ENCODE measurements at places on chromosomes 2 and 18.

DNA sequence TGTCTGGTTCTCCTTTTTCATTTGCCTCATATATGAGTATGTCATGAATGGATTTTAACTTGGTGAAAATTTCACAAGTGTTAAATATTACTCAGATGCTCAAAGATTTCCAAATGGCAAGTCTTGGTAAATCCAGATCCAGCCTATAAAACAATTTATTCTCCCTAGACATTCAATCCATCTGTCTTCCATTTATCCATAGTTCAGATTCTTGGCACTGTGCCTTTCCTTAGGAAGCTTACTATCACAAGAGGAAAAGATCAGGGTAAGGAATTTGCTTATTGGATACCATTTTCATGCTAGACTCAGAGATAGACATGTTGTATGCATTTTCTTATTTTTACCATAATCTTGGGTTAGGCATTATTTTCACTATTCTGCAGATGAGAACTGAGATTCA lies 72.5 kb upstream of the LRRTM1 start:
- no peak for DNase-seq

DNA sequence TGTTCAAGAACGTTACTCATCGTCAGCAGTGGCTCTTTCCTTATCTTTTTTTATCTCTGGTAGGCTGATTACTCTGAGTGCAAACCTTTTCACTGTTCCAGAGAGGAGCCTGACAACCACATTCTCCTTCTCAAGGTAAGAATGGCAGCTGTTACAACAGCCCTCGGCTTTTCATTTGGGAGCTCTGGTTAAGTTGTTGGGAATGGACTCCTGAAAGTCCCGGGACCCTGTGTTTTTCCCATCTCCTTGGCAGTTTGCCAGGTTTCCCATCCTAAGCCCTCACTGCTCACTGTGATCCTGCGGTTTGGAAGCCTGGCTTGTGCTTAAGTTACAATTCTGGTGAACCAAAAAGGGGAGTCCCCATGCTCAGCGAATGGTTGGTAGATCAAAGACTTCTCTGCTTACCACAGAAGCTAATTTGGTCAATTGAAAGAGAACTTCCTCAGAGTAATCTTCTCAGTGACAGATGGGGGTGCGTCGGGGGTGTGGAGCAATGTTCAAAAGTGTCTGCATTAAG lies 122.3 kb downstream of the LYPD6B start:
- no peak for DNase-seq

DNA sequence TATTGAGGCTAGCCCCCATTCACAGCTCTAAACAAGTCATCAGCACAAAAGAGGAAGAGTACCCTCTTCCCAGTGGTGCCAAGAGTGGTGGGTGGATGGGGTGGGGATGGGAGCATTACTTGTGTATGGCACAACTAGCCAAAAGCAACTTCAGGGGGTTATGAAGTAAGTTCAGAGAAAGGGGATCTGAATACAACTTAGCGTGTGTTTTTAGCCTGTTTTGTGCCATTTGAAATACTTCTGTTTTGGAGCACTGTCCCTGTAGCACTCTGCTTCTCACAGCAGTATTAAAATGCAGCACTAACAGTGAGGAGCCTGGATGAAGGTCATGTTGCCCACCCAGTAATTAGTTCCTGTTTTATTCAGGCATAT lies 113.5 kb downstream of the CRIM1 start:
- no peak for DNase-seq

- no peak for DNase-seq
Measured at GRCh38 chr2:204491528-204491927, 53.7 kb upstream of the PARD3B start.

DNA sequence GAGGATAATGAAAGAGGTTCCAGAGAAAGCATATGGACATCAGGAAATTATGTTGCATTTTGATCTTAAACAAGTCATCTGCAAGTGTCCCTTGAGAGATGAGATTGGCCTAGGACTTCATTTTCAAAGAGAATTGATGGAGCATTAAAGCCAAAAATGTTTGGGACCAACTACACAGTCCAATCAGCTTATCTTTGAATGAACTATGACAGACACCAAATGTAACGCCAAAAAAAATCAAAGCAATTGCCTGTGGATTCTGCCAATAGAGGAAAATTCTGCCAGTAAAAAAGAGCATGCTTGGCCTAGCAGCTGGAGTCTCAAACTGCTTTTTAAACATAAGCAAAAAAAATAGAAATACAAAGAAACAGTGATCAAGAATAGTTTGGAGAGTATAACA lies 594.5 kb upstream of the CHAC2 start:
- no peak for DNase-seq

DNA sequence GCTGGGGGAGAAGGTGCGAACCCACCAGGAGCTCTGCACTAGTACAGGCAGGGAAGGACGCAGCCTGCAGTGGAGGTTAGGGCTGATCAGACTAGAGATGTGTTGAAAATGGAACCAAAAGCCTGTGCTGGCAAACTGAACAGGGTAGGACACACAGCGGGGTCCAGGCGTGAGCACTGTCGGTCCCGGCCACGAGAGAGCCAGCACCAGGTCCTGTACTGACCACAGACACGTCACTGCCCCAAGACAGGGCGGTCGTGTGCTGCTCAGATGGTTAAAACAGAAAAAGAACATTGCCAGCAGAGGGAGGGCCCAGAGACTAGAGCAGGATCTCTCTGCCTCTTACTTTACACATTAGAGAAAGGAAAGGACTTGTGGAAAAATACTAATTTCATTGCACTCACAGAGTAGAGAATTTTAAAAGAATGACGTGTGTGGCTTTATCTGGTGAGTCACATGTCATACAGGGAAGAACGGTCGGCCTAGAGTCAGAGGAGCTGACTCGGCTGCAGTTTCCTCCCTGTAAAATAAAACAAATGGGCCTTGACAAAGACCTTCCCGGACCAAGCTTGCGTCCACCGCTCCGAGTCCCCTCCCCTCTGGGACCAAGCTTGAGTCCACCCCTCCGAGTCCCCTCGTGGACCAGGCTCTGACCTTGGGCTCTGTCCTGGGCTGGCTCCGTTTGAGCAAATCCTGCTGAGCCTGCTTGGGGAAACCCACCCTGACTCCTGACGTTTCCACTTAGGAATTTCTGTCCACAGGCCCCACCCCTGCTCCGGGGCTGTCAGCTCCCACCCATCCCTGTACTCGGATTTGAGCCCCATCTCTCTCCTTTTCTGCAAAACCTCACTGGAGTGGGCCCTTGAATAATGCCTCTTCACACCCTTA lies 16.7 kb upstream of the ADI1 start:
- peak; percentile 88 for DNase-seq

DNA sequence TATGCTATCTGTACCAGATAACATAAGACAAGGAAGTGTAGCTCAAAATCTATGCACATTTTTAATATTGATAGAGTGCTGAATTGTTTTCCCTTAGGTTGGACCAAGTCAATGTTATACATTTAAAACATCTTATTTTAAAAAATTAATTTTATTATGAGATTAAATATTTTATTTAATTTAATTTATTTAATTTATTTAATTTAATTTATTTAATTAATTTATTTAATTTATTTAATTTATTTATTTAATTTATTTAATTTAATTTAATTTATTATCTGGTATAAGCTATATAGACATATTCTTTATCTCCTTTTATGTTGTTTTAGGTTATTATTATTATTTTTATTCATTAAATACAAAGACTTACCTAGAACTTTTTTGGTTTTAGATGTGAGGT lies 551.7 kb upstream of the LRRTM1 start:
- no peak for DNase-seq

DNA sequence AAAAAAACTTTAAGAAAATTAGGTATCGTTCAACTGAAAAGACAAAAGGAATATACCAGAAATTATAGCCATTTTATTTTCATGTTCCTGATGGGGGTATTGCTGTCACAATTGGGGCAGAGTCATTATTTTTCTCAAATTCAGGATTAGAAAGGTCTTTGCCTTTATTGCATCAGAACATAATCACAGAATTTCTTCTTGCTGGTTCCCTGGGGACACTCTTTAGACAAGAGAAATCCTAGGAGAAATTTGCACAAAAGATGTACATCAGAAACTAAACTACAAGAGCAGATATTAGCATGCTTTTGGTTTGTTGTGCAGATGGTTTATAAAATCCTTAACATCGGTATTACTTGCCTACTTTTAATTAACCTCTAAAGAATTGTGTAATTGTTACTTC lies 103.2 kb downstream of the NCOA1 start:
- DNase-seq: no peak

GRCh38 chr2:142188562-142188961 lies 57.7 kb upstream of the LRP1B start:
- DNase-seq: no peak

DNA sequence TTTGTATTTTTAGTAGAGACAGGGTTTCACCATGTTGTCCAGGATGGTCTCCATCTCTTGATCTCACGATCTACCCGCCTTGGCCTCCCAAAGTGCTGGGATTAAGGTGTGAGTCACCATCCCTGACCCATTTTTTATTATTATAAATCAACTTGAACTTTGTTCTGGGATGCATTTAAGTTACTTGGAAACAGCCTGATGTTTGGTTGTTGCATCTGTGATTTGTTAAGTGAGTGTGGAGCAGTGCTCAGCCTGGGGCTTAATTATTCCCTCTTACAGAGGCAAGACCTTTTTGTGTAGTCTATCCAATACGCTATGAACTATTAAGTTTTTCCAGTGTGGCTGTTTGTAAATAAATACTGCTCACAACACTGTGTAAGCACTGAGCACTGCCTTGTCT lies 32.6 kb downstream of the MTA3 start:
- no peak for DNase-seq

- DNase-seq: peak; percentile 79
Measured at GRCh38 chr2:182077448-182078142, 91.9 kb downstream of the PPP1R1C start.

GRCh38 chr2:79882548-79882947 lies 369.7 kb downstream of the CTNNA2 start:
- no peak for DNase-seq

DNA sequence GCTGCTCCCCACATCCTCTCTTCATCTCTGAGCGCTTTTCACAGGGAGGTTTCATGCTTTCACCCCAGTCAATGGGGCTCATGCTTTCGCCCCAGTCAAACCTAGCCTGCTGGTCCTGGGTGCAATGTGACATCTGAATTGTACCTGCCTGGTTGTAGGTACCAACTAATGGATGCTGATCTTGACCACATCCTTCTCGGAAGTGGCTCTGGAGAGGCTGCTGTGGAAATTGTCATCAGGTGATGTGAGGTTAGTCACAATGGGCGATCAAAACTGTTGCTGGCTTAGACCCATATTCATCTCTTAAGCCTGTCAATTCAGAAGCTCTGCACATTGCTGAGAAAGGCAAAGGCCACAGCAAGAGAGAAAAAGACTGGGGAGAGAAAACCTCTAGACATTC lies 32.7 kb upstream of the ALKAL2 start:
- no peak for DNase-seq

DNA sequence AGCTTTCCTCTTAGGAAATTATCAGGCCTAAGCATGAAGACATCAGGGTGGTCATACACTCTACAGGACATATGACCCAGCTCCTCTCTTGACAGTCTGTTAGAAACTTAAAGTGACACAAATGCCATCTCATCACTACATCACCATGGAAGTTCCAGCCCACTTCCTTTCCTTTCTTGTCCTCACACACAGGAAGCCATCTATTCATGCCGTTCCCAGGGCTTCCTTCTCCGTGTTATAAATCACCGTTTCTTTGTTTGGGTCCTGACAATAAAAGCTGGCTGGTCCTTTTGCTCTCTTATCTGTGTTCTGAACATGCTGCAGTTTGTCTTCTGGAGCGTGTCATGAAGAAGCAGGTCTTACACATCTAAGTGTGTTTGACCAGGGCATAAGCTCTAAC lies 692.1 kb upstream of the CELF4 start:
- DNase-seq: no peak

- DNase-seq: peak; percentile 75
Measured at GRCh38 chr2:204691911-204692510, 146.7 kb downstream of the PARD3B start.

- no peak for DNase-seq
Measured at GRCh38 chr2:43191947-43192516, 34.4 kb downstream of the ZFP36L2 start.

DNA sequence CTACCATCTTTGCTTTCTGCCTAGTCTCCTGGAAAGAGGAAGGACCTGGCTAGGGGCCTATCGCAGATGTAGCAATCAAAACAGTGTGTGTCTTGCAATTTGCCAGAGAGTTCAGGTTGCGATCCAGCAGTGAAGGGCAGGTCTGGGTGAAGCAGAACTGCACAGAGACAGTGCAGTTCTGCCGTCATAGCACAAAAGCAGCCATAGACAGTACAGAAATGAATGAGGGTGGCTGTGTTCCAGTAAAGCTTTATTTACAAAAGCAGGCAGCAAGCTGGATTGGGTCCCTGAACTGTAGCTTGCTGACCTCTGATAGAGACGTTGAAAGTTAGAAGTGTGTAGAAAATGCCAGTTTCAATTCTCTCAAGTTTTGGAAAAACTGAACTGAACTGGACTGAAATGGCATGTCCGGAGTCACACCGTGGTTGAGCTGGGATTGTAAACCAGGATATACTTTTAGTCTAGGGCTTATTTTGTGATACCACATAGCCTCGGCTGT lies 186.8 kb downstream of the LTBP1 start:
- no peak for DNase-seq

DNA sequence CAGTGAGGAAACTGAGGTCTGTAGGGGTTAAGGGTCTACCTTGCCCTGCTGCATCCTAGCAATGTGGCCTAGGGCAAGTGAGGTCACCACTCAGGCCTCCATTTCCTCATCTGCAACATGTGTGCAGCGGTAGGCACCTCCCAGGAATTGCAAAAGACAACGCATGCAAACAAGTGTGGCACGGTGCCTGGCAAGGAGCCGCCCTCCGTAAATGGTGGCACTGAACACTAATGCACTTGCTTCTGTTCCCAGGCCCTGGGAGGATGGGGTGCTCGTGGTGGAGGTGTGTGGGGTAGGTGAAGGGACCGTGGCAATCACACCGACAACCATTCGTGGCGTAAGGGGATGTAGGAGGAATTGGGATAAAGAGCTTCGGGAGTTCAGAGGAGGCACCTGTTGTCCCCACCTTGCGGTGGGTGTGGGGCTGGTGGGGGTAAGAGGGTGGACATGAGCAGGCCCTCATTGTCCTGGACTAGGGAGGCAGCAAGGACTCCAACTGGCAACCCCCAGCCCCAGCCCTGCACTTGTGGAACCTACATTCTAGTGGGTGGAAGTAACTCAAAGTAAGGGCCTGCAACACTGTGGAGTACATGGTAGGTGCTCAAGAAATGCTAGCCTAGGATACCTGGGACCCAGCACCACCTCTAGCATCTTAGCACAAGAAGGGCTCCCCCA lies 26.0 kb downstream of the ATOH8 start:
- DNase-seq: no peak

- no peak for DNase-seq
Measured at GRCh38 chr2:128449226-128450061, 130.8 kb upstream of the HS6ST1 start.
